Type B pancreatic cell (in vitro differentiated cells): ENCODE measurements at places on chromosomes 5 and 9. TPM values are rescaled to one million over a fixed set of nuclear protein-coding genes. Genes with fewer than 3 reads are reported as not detected.
A peak's percentile ranks its signal among the peaks of the same experiment; 100 is the strongest.

The THOC3 gene
- total RNA-seq = 77.0 and 80.6 TPM in 2 replicates

GRCh38 chr5:135623186-135623715 is 44.5 kb upstream of the CXCL14 start:
- peaks cover 5% of the 10 kb centered on the region for H3K36me3 ChIP-seq
- H3K4me1 ChIP-seq = no peaks in the 10 kb centered on the region
- no peak overlapping the region for H3K4me3 ChIP-seq
- peaks cover 26% of the 10 kb centered on the region for H3K27me3 ChIP-seq
- no peak overlapping the region for H3K27ac ChIP-seq

GRCh38 chr5:22051881-22052280 is 801.3 kb downstream of the CDH12 start:
- H3K27ac ChIP-seq = no peak overlapping the region
- peaks cover 8% of the 10 kb centered on the region for H3K4me1 ChIP-seq
- no peak for DNase-seq
- H3K36me3 ChIP-seq = no peaks in the 10 kb centered on the region
- peaks cover 4% of the 10 kb centered on the region for H3K27me3 ChIP-seq

GRCh38 chr9:111301195-111301594 is 28.8 kb downstream of the OR2K2 start:
- no peak overlapping the region for H3K4me3 ChIP-seq
- no peak overlapping the region for H3K27ac ChIP-seq
- no peaks in the 10 kb centered on the region for H3K36me3 ChIP-seq
- peaks cover 12% of the 10 kb centered on the region for H3K4me1 ChIP-seq

GRCh38 chr9:91837981-91838731 is 111.9 kb downstream of the ROR2 start:
- H3K27me3 ChIP-seq = peaks cover 9% of the 10 kb centered on the region
- peaks cover 83% of the 10 kb centered on the region for H3K4me1 ChIP-seq
- peak overlapping the region; percentile 63 for H3K27ac ChIP-seq
- peak overlapping the region; percentile 12 for H3K4me3 ChIP-seq
- DNase-seq = no peak
